Activated effector memory CD4-positive, alpha-beta T cell treated with anti-CD3 and anti-CD28 coated beads, Interleukin-2, amount 50 U/mL, for 16 hours (primary cell): ENCODE measurements at places on chromosomes 6 and 20.

DNA sequence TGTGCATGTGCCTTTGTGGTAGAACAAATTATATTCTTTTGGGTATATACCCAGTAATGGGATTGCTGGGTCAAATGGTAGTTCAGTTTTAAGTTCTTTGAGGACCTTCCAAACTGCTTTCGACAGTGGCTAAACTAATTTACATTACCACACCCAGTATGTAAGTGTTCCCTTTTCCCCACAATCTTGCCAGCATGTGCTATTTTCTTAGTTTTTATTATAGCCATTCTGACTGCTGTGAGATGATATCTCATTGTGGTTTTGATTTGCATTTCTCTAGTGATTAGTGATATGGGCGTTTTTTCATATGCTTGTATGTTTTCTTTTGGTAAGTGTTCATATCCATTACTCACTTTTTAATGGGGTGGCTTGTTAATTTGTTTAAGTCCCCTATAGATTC, 251.6 kb upstream of the DEFB112 start:
- DNase-seq: no peak

DNA sequence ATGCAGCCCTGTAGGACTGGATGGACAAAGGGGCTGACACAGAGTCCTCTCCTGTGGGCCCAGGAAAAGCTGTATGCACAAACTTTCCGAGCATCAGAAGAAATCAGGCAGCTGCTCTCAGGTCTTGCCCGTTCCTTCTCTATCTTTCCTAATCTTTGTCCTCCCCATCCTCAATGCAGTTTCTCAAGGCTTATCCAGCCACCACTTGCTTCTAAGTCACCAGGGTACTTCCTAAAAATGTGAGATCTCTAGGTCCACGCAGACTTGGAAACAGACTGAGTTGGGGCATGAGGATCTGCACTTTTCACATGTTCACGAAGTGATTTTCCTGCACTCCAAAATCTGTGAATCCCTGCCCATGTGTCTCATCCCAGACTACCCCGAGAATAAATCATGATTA, 394.5 kb upstream of the SLC35B3 start:
- DNase-seq: no peak

DNA sequence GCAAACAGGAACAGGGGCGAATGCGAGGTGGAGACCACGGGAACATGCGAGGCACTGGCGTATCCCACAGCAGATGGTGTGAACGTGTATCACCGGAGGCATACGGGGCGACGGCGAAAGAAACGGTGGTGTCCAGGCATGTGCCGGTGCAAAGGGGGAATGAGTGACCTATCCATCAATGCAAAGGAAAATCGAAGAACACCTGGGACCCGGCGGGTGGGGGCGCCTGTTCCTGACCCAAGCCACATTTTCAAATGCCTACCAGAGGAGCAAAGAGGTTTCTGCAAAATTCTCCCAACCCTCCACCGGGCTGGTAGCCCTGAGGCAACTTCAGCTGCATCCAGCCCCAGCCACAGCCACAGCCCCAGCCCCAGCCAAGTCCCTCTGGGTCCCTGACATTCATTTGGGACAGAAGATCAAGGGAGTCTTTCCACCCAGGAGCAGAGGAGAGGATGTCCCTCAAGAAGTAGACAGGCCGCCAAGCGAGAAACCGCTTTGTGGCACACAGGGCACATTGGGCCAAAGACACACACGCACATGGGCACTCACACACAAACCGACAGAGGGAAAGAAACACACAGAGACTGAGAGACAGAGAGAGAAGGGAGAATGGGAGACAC, 164.0 kb upstream of the ZNF337 start:
- DNase-seq: no peak

DNA sequence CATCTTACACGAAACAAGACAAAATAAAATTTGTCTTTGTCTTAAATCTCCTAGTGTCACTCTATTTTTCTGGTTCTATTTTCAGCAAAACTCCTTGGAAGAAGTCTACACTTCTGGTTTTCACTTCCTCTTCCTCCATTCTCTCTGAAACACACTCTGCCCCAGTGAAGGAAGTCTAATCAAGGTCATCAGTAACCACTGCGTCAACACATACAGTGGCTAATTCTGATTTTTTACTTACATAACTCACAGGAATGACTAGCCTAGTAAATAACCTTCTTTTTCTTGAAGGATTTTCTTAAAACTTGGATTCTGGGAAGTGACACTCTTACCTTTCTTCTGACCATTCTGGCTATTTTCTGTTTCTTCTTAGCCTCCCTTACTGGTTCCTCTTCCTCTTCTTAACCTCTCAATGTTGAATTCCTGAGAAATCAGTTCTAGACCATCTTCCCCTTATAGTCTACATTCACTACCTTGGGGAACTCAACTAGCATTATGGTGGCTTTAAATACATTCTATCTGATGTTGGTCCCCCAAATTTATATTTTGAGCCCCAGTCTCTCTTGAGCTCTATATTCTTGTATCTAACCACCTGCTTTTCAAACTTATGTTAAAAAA, 37.5 kb downstream of the AIG1 start:
- no peak for DNase-seq

GRCh38 chr6:119533603-119534279, 184.2 kb upstream of the MAN1A1 start:
- DNase-seq: no peak

- DNase-seq: no peak
These were observed 15.4 kb downstream of the BPIFA2 start for GRCh38 chr20:33183312-33183711.

GRCh38 chr6:99130897-99131873, 183.4 kb upstream of the FBXL4 start:
- no peak for DNase-seq

DNA sequence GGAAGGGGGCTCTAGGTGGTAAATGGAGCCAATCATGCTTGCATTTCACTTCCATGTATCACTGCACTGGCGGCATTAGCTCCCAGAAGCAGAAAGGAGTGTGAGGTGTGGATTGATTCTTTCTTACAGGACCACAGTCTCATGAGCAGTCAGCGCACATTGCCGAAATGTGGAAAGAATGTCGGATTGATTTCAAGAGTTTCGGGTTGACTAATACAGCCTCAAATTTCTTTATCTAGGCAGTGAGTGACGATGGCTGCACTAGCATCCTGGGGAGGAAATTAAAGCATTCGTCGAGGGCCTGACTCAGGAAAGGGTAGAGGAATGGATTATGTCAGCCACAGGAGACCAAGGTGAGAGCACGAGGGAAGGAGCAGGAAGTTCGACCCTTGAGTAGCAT, 222.8 kb upstream of the CDYL start:
- no peak for DNase-seq

- DNase-seq: no peak
These were observed 146.4 kb upstream of the STXBP5 start for GRCh38 chr6:147057705-147058342.

GRCh38 chr6:49541936-49542335, 8.5 kb upstream of the C6orf141 start:
- no peak for DNase-seq

DNA sequence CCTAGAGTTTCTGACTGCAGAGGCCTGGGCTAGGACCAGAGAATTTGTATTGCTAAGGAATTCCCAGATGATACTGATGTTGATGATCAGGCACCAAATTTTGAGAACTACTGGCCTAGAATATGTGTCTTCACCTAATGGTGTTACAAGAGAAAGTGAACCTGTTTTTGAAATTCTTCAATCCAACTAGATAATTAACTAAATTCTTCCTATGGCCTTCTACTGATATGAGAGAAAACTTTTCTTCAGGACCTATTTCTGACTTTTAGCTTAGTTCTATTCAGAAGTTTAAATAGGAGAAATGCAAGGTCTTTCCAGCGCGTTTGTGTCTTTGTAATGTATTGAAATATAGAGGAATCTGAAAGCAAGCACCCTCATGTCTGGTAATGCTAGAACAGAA, 7.3 kb downstream of the NKAIN2 start:
- DNase-seq: no peak

- DNase-seq: peak; percentile 47
These were observed 153.9 kb downstream of the MRPL14 start for GRCh38 chr6:43973357-43973756.

DNA sequence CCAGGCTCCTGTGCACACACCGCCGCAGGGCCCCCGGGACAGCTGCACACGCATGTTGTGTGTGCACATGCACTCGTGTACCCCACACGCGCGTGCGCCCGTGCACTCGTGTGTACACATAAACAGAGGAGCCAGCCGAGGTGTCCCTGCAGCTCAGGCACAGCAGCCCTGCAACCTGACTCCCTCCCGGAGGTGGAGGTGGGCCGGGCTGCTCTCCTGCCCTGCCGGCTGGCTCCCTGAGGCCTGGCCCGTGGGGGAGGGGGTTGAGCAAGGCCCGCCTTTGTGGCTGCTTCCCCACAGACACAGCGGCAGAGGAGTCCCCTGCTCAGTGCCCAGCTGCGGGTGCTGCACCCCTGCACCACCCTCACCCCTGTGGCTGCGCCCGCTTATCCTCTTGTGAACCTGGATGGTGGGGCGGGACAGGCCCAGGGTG, 624 bp downstream of the RBBP8NL start:
- DNase-seq: no peak

DNA sequence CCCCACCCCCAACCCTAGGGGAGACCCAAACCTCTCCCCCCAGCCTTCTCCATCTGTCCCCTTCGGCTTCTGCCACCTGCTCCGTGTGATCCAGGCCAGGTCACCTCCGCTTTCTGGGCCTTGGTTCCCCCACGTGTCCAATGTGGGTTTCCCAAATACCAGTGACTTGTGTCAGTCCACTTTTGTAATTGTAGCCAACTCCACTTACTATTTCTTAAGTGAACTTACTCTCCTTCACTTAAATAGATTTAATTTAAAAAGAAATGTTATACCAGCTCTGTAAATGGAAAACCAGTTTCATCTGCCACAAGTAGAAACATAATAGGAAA, 10.0 kb upstream of the FAM110A start:
- no peak for DNase-seq

GRCh38 chr6:7201732-7202541, 94.2 kb downstream of the RREB1 start:
- DNase-seq: no peak

DNA sequence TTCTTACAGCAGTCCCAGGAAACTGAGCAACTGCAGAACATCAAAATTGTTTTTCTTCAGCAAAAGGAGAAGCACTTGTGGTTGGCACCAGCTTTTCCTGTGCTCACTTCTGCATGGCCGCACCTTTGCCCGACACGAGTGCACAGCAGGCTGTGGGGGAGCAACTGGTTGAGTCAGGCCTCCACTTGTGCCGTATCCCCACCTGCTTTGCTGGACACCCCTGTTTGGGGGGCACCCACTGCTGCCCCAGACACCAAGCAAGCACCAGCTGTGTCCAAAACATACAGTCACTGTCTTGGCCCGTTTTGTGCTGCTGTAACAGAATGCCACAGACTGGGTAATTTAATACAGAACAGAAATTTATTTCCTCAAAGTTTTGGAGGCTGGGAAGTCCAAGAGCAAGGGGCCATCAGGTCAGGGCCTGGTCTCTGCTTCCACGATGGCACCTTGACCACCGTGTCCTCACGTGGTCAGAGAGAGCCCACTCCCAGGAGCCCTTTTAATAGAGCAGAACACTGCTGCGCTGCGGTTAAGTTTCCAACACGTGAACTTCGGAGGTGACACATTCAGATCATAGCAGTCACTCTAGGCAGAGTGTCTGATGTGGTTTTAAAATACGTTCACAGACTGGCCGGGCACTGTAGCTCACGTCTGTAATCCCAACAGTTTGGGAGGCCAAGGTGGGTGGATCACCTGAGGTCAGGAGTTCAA, 8.7 kb upstream of the GMEB2 start:
- DNase-seq: peak; percentile 89

- DNase-seq: no peak
These were observed 2.0 kb downstream of the SLC35D3 start for GRCh38 chr6:136923954-136924673.

GRCh38 chr6:156801712-156802111, 24.5 kb downstream of the ARID1B start:
- no peak for DNase-seq

GRCh38 chr6:84601366-84601765, 163.0 kb downstream of the TBX18 start:
- no peak for DNase-seq

- DNase-seq: no peak
These were observed 1.7 kb downstream of the PRPH2 start for GRCh38 chr6:42720739-42721138.

- no peak for DNase-seq
These were observed 10.5 kb downstream of the EYA4 start for GRCh38 chr6:133251688-133252087.

DNA sequence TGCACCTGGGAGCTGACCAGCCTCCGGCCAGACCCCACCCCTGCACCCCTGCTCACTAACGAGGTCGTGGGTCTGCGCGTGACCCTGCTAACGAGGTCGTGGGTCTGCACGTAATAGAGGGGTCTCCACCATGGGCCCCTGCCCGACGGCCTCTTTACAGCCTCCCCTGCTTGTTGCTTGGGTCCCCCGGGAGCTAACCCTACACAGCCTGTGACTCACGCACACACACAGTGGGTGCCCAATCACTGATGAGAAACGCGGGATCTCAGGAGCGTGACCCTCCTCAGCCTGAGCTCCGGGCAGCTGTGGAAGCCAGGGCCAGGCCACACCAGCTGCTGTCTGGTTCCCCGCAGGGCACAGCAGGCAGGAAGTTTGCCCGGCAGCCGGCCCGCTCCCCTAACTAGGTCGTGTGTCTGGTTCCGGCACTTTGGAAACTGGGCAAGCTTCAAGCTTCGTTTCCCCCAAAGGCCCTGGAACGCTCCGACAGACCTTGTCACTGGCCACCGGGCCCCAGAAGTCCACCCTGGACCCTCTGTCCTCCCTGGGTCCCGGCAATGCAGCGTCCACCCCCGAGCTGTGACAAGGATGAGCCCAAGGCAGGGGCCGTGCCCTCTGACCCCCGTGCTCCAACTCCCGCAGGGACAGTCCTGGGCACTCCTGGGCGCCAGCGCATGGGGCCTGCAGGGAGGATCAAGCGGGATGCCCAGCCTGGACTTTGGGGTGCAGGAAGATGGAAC, 767 bp downstream of the PTK6 start:
- DNase-seq: no peak

- no peak for DNase-seq
These were observed 40.8 kb upstream of the ATXN1 start for GRCh38 chr6:16802071-16802470.

GRCh38 chr6:149139782-149140136, 177.8 kb upstream of the TAB2 start:
- DNase-seq: no peak

DNA sequence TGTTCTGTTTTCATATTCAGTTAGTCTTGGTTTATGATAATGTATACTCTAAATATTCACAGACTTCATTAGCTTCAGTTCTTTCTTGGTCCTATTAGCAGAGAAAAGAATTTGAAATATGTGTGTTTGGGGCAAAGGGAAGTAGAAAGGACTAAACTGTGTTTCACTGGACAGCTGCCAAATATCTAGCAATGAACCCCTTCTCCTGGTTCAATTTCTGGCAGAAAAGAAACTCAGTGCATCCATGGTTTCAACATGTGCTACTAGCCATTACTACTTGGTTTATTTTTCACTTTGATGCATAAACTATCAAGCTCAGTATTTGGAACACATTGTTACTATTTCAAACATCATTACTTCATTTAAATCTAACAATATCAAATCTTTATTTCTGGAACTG, 43.6 kb downstream of the FBXL4 start:
- DNase-seq: no peak

DNA sequence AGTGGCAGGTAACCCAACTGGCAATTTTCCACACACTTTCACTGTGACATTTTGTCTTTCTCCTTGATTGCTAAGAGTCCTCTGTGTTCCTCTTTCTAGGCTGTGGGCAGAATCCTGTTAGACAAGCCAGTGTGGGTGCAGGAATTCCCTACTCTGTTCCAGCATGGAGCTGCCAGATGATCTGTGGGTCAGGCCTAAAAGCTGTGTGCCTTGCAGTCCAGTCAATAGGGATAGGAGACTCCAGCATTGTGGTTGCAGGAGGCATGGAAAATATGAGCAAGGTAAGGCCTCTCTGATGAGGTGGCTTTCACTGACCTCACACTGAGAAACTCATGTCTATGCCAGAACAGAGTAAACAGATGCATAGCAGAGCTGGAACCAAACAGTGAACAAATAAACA, 5.1 kb downstream of the ACAT2 start:
- no peak for DNase-seq
